ENCODE measurements at places on chromosomes 16 and 17. TPM values are rescaled to one million over a fixed set of nuclear protein-coding genes. Genes with fewer than 3 reads are reported as not detected.

The ZFP3 gene
- total RNA-seq: 4.9 TPM

GRCh38 chr17:43368740-43369506, 29.9 kb upstream of the ARL4D start:
- H3K4me3 ChIP-seq: peak overlapping the region; percentile 93
- H3K4me1 ChIP-seq: peaks cover 6% of the 10 kb centered on the region
- peak overlapping the region; percentile 100 for H3K27ac ChIP-seq

The ADAM11 gene
- 396 TPM for total RNA-seq

- H3K27ac ChIP-seq: no peak overlapping the region
- peaks cover 4% of the 10 kb centered on the region for H3K27me3 ChIP-seq
- no peaks in the 10 kb centered on the region for H3K4me1 ChIP-seq
These were observed 112.0 kb downstream of the AXIN2 start for GRCh38 chr17:65449495-65449894.

The LGALS3BP gene
- 30.3 TPM for total RNA-seq

The ZG16 gene
- total RNA-seq: not detected

DNA sequence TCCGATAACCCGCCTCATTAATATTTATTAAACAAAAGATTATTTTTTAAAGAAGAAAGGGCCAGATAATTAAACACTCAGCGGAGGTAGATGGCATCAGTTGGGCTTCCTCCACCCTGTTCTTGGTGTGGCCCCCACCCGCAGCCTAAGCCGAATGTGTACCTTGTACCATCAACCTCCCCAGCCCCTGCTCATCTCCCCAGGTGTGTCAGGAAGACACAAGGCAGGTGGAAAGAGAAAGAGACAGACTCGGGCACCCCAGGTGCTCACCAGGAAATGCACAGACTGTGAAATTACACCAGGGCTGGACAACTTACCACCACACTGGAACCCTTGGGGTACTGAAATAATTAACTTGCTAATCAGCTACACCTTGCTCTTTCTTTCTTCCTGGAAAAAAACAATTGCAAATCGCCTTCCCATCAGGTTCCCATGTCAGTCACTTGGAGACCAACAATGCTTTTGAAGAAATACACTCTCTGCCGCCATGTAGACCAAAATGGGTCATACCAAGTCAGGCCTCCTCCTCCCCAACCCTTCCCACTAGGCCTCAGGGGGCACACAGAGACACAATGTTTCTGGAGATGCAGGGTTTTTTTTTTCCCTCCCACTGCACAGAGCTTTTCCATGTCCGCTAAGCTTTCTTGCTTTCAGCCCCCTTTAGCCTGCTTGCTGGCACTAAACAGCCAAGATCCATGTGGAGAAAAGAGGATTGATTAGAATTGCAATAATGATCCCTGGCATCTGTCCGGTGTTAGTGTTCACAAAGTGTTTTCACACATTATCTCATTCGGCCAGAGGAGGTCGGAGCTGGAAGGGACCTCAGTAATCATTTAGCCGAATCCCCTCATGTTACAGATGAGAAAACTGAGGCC, 8.6 kb upstream of the LHX1 start:
- DNase-seq: no peak
- peaks cover 24% of the 10 kb centered on the region for H3K27me3 ChIP-seq
- H3K4me3 ChIP-seq: peak overlapping the region; percentile 77
- H3K27ac ChIP-seq: no peak overlapping the region
- H3K36me3 ChIP-seq: no peaks in the 10 kb centered on the region

The ARHGAP44 gene
- 17.5 TPM for total RNA-seq

GRCh38 chr16:51939378-51939871, 607.5 kb downstream of the TOX3 start:
- peak overlapping the region; percentile 99 for H3K27ac ChIP-seq
- peaks cover 4% of the 10 kb centered on the region for H3K36me3 ChIP-seq
- H3K27me3 ChIP-seq: peaks cover 18% of the 10 kb centered on the region
- DNase-seq: peak; percentile 71
- peaks cover 40% of the 10 kb centered on the region for H3K4me1 ChIP-seq

The PRKCB gene
- 0.69 TPM for total RNA-seq

All from glutamatergic neuron (in vitro differentiated cells).